ENCODE measurements at places on chromosomes 2 and 18. TPM values are rescaled to one million over a fixed set of nuclear protein-coding genes. Genes with fewer than 3 reads are reported as not detected.
A peak's percentile ranks its signal among the peaks of the same experiment; 100 is the strongest.

DNA sequence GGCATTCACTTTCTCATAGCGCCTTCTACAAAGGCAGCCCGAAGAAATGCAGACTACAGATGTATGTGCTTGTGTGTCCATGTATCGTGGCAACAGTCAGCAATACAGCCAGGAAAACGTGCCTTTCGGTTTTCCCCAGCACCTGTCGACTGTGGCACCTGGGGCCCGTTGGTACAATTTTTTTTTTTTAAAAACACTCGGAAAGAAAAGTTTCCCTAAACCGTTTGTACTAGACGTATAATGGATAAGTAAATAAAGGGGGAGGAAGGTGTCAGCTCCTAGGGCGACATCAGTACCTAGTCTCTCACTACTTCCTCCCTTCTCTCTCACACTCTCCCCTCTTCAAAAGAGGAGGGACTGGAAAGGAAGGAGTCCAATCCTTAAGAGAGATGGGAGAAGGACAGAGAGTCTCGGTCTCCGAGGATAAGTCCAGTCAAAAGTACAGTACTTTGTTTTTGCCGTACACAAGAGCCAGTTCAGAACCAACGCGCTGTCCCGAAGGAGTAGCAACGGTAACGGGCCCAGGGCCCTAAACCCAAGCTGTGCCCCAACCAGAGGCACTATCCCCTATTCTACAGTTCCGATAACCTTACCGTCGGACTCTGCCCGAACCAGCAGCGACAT, 759 bp downstream of the PPP4R3B start:
- DNase-seq, result peak; percentile 64

DNA sequence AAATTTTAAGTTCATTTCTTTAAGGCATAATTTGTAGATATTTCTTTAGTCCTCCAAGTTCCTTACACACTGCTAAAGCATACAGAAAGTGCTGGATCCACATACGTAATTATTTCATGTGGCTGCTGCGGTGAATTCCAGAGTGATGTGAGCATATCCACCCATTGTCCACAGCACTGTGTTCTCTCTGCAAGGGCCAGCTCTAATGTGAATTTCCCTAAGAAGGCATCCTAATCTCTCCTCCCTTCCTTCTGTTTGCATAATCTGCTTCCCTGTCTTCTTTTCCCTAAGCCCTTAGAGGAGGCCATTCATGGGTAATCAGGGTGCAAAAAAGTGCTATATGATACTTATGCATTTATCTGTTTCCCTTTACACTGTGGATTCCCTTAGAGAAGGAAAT, 57.2 kb downstream of the COBLL1 start:
- DNase-seq, result peak; percentile 72

DNA sequence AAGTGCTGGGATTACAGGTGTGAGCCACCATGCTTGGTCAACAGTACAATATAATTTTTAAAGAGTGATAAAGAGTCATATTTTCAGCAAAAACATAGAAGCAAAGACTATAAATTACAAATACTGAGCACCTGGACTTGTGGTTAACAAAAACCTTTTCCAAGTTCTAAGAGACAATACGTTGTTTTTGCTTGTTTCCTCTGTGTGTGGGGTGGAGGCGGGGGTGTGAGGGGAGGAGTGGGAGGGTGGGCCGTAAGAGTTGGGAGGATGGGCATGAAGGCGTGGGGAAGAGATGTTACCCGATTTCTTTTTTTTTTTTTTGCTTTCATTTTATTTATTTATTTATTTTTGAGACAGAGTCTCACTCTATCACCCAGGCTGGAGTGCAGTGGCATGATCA, 78.0 kb upstream of the WIPF1 start:
- DNase-seq, result no peak

DNA sequence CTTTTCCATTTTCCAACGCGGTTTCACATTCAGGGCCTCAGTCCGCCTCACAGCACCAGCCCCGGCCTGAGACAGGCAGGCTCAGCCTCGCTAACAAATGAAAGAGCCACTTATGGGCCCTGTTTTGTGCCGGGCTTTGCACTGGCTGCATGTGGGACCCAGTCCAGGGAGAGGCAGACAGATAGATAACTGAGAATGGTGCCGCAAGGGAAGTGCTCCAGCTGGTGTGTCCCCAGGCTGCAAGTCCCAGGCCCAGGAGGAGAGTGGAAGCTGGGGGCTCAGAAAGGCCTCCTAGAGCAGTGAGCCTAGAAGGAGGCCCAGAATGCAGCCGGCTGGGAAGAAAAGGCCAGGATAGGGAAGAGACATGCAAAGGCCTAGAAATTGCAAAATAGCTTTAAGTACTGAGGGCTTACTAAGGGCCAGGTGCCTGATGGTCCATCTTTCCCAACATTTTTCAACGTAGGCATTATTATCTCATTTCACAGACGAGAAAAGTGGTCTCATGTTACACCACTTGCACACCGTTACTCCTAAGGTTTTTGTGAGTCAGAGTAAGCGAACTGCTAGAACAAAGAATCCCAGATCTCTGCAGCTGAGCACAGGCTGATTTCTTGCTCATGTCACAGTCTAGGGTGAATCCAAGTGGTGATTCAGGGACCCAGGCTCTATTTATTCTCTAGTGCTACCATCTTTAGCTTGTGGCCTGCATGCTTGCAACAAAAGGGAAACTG, 26.0 kb downstream of the ADRA2B start:
- DNase-seq, result peak; percentile 57

DNA sequence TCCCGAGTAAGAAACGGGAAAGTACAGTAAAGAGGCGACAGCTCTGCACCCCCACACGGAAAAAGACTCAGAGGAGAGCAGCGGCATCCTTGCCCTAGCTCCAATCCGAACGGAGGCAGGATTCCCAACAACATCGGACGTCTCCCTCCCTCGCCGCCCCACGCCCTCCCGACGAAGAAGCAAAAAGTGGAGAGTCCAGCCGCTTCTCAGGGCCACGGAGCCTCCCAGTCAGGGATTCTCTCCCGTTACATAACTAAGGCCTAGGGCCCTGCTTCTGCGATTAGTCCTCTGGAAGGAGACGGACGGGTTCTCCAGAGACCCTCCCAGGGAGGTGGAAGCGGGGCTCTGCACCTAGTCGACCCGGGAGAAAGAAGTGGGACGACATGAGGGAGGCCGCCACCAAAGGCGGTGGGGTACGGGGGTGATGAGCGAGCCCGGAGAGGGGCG, 587 bp downstream of the SUMO1 start:
- peak; percentile 38 for DNase-seq

GRCh38 chr2:160479269-160479668, 14.3 kb downstream of the RBMS1 start:
- no peak for DNase-seq

DNA sequence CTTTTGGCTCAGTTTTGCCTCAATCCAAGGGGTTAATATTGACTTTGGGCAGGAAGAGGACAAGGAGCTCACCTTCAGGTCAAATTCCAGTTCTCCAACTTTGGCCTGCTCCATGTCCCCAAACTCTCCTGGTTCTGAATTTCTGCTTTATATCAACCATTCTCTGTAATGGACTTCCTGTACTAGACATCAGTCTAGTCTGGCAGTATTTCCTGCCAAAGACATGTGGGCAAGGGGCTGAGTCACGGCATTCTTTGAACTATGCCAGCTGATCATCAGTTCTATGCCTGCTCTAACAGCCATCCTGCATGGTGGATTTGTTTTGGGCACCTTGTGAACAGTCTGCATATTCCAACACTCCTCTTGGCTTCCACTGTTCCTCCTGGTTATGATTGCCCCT, 199.4 kb downstream of the ZEB2 start:
- DNase-seq, result peak; percentile 61

- DNase-seq, result no peak
These were observed 78.6 kb upstream of the ETAA1 start for GRCh38 chr2:67318563-67318962.

GRCh38 chr2:236677368-236677767, 107.7 kb downstream of the ACKR3 start:
- DNase-seq, result no peak

DNA sequence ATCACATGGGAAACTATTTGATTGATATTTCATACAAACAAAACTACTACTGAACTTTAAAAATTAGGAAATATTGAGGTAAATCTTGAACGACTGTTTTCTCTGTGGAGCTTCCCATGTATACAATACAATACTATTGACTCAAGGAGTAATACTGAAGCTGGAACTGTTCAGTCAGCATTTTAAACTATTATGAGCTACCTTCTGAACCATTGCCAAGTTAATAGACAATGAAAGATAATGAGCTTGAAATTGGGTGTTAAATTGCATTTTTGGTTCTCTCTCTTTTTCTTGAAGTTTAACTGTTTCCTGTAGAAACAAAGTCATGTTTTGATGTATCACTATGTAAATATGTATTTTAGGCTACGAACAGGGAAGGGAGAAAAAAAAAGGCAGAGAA, 569.2 kb downstream of the ZEB2 start:
- DNase-seq, result no peak

DNA sequence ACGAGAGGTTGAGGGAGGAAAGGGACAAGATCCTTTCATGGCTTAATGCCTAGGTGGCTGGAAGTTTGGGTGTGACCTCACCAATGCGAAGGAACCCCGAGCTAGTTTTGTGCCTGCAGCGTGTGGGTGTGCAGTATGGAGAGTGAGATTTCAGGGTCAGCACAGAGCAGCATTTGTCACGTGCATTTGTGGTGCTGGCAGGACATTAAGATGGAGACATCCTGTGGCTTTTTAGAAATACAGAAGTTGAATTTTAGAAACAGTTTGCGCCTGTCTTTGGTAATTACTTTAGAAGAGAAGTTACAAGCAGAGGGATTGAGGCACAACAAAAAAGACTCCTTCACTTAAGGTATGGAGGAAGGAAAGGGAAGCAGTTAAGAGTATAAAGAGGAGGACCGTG, 258.2 kb upstream of the THUMPD2 start:
- no peak for DNase-seq

GRCh38 chr2:51959696-51960095, 927.8 kb upstream of the NRXN1 start:
- DNase-seq, result peak; percentile 6

DNA sequence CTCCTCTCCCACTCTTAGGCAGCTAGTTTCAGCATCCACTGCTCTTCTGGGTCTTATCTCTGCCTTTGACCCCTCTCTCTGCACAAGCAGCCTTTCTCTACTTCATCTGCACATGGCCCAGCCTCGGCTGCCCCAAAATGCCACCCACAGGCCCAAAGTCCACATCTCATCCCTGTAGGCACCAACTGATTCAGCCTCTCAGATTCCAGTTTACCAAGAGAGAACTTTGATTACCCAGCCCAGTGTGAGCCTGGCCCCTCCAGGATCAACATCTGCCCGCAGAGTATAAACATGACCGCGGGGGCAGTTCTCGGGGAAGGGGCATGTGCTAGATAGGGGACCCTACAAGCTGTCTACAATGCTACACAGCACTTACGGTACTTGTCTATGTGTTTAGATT, 141.7 kb downstream of the RTN4 start:
- DNase-seq, result no peak

The POU3F3 gene
- total RNA-seq, result not detected

The DPP4 gene
- 297 TPM for total RNA-seq

The IL1RL2 gene
- 3.1 TPM for total RNA-seq

The AGFG1 gene
- 31.1 TPM for total RNA-seq
